Esophagus muscularis mucosa (tissue), 4 donors: ENCODE measurements at places on chromosomes 16 and 17. TPM values are rescaled to one million over a fixed set of nuclear protein-coding genes. Genes with fewer than 3 reads are reported as not detected.
A peak's percentile ranks its signal among the peaks of the same experiment; 100 is the strongest.

DNA sequence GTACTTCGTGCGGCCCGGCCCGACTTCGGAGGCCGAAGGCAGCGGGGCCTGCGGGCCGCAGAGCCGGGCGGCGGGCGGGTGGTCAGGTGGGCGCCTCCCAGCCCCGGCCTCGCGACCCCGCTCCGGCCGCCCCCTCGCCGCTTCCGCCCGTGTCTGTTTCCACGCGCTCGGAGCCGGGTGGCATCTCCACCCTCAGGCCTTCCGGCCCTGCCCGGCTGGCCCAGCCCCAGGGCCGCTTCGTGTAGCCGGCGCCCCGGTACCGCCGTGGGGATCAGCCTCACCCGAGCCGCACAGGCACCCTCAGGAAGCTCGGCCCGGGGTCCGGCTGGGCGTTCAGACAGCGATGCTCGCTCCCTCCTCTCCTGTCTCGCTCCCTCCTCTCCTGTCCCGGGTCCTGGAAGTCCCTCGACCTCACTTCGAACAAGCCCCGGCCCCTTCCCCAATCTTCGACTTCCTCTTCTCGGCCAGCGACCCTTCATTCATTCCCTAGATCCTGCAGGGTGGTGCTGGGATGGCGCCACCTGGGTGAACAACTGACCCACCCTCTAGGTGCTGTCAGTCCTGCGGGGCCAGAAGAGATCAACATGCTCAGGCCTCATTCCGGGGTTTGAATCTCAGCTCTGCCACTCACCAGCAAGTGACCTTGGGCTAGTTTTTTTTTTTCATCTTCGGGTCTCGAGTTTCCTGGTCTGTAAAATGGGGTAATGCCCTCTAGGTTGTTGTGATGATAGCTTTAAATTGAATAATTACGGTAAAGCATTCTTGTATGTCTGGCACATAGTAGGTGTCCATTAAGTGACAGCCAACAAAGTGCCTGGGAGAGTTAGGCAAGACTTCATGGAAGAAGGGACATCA is 610 bp downstream of the VPS4A start:
- no peak for DNase-seq

DNA sequence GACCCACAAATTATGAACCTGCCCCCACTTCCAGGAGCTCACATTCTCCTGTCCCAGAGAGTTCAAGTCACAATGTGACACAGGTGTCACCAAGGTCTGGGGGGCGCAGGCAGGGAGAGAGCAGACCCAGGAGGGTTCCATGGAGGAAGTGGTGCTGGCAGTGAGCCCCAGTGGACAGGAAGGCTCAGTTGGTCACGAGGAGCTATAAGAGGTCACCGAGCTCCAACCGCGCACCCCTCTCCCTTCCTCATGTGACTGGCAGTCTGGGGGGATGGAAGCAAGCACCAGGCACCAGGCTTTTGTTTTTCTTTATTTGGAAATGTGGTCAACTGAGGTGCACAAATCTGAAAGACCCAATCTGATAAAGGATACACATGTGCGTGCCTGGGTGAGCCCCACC is 2.5 kb downstream of the ITGAD start:
- DNase-seq, result no peak

DNA sequence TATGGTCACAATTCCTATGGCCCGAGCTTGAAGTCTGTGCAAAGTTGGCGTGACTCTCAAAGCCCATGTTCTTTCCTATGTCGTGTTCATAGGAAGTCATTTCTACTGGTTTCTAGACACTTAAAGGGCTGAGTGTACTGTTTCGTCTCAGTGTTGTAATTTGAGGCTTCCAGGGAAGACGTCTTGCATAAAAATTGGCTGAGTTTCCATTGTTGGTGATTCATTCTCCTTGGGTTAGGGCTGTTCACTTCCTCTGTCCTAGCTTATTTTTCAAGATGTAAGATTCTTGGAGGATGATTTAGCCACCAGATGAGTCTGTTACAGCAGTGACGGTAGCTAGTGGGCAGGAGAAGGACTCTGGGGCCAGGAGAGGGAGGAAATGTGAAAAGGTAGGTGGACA is 43.1 kb downstream of the PIK3R5 start:
- DNase-seq, result peak; percentile 55

The CES4A gene
- 4.0 TPM for total RNA-seq

The FNDC8 gene
- not detected for total RNA-seq
